ENCODE measurements at places on chromosomes 1 and 21.
A peak's percentile ranks its signal among the peaks of the same experiment; 100 is the strongest.

DNA sequence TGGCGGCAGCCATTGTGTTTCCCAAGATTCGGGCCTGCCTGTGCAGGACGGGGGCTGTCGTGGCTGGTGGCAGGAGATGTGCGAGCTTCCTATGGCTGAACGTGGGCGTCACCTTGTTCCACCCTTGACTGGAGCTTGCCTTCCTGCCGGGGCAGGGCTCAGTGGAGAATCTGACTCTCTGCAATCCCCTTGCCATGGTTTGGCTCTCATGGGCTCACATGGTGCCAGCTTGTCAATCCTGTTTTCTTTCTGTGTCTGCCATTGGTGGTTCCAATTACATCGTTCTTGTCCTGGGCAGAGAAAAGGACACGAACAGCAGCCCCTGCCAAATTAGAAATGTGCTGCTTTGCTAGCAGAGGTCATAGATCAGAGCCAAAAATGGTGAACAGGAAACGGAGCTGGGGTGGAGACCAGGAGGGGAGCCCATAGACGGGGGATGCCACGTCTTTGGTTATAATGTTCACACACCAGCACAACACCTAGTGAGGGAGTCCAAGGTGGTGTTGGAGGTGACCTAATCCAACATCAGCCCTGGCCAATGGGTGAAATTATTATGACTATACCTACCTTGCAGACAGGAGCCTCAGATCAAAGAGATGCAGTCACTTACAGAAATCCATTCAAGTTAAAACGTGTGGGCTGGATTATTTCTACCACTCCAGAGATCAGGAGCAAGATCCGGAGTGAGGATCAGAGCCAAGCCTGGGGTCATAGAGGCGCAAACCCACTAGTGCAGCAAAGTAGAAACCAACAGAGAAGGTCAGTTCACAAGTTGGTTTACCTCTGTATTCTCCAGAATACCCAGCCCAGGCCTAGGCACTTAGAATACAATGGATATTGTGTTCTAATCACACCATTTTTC lies 253.1 kb downstream of the SIPA1L2 start:
- no peak for DNase-seq

- no peak for DNase-seq
Measured at GRCh38 chr1:229893762-229894444, 173.1 kb upstream of the GALNT2 start.

GRCh38 chr1:60908159-60908558 lies 174.2 kb upstream of the NFIA start:
- no peak for DNase-seq

DNA sequence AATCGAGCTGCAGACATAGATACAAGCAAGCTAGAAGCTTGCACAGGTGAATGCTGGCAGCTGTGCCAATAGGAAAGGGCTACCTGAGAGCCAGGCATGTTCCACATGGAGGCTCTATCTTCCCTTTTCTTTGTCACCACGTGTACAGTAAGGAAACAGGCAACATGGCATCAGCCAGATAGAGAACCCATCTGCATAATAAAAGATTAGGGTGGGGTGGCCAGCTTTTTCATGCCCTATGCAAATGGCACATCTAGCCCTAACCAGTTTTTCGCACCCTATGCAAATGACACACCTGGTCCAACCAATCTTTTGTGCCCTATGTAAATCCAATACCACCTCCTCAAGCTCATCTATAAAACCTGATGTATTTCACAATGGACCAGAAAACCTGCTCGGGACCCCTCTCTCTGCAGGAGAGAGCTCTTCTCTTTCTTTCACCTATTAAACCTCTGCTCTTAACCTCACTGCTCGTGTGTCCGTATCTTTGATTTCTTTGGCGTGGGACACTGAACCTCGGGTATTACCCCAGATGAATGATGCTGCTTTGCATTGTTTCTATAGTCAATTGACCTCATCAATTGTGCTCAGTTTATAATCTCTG lies 93.9 kb downstream of the SLC30A10 start:
- no peak for DNase-seq

DNA sequence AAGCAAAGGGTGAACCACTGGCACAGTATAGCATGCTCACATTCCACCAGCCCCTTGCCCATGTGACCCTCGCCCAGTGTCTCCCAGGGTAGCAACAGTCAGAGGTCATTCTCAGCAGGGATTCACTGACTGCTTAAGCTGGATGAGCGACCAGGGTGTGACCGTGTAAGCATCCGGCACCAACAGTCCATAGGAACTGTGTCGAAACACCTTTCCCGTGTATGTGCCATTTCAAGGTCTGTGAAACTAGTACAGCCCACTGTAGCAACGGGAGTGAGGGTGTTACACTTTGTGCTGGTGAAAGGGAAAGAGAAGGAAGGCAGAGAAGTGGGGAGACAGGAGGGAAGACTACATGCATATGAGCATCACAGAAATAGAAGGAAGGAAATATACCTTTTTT lies 10.8 kb downstream of the PIK3C2B start:
- DNase-seq = no peak

GRCh38 chr1:2214541-2215241 lies 13.4 kb upstream of the SKI start:
- DNase-seq = peak; percentile 78
